KG1 (cell line): ENCODE measurements at places on chromosomes 13 and 19.

GRCh38 chr13:105816994-105817393 is 718.5 kb downstream of the EFNB2 start:
- no peak for DNase-seq

DNA sequence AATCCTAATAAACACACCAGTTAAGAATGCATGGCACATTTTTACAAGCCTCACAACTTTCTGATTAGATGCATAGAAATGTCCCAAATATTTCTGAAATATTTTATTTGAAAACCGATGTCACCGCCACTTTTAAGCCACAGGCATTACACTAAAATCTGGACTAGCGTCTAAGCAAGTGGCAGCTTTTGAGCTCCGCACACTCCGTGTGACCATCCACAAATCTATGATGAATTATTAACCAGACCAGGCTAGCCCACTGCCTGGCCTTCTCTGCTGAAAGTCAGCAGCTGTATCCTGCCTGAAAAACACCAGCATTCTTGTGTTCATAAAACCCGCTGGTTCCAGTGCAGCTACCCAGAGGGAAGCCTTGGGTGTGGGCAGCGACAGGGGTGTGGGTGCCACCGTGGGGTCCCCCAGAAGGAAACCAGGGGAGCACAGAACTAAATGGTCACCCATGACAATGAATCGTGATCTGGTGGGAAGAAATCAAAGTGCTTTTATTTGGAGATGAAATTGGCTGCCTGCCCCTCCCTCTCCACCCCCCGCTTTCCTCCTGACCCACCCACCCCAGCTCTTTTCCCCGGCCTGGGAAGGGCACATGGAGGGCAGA is 13.8 kb downstream of the RASA3 start:
- DNase-seq = no peak

GRCh38 chr13:112642090-112642460 is 47.8 kb upstream of the ATP11A start:
- DNase-seq = no peak

DNA sequence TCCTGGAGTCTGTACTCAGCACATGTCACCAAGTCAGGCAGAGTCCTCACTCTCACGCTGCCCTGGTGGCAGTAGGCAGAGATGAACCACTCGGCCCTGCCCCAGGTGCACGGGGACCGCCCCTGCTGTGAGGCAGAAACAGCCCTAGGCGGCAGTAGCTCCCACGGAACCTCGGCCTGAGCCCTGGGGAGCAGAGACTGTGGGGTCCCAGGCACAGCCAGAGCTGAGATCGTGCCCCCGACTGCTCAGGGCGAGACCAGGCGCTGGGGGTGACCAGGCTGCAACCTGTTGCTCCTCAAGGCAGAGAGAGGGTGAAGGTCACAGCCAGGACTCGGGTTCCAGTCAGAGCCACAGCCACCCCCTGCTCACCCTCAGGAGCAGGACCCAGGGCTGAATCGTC is 34.9 kb downstream of the AP1M1 start:
- DNase-seq = no peak

GRCh38 chr19:42131149-42132029 is 857 bp downstream of the POU2F2 start:
- DNase-seq = no peak

- peak; percentile 51 for DNase-seq
Observed at GRCh38 chr19:49983645-49984229, 22.8 kb upstream of the SIGLEC11 start.

- DNase-seq = no peak
Observed at GRCh38 chr13:23440821-23441618, 7.5 kb upstream of the SACS start.

GRCh38 chr19:18932216-18932841 is 8.7 kb downstream of the HOMER3 start:
- DNase-seq = no peak

- DNase-seq = no peak
Observed at GRCh38 chr19:53333066-53333462, 485 bp upstream of the ZNF845 start.

DNA sequence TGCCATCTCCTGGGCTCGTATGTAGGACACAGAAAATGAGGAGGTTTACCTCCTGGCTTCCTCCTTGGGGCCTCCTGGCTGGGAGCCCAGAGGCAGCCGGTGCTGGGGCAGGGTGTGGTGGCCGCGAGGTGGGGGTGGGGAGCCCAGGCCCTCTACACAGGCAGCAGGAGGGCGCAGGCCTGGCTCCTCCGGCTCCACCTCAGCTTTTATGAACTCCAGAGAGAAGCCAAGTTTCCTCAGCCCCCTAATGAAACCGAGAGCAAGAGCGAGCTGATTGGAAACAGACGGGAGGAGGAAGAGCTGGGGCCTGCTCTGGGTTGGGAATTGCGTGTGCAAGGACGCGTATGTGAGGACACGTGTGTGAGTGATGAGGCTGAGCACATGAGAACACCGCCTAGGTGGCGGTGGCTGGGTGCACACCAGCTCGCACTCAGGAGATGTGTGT is 23.1 kb downstream of the LYL1 start:
- peak; percentile 35 for DNase-seq

GRCh38 chr13:106210324-106210723 is 325.1 kb downstream of the EFNB2 start:
- no peak for DNase-seq

GRCh38 chr13:50643060-50643459 is 200.4 kb downstream of the DLEU7 start:
- DNase-seq = no peak

DNA sequence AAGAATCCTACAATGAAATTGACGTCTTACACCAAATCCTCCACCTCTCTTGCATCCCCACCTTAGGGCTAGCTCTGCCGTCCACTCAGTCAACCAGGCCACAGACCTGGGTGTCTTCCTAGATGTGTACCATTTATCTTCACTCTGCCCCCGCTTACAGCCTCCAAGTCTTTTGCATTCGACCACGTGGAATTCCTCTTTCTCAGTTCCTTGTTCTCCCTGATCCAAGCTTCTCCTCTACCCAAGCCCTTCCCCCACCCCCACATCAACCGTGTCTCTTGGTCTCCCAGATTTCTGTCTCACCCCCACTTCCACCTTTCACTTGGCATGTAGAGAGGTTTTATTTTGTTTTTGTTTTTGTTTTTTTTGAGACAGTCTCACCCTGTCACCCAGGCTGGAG is 1.2 kb upstream of the DMWD start:
- no peak for DNase-seq
